ENCODE measurements at places on chromosomes 7 and 10. TPM values are rescaled to one million over a fixed set of nuclear protein-coding genes. Genes with fewer than 3 reads are reported as not detected.
A peak's percentile ranks its signal among the peaks of the same experiment; 100 is the strongest.

GRCh38 chr7:41524876-41525275 lies 178.0 kb downstream of the INHBA start:
- no peaks in the 10 kb centered on the region for H3K4me1 ChIP-seq
- no peak for DNase-seq
- no peaks in the 10 kb centered on the region for H3K36me3 ChIP-seq
- H3K27me3 ChIP-seq = peaks cover 3% of the 10 kb centered on the region
- no peak overlapping the region for H3K4me3 ChIP-seq

GRCh38 chr7:72244826-72245398 lies 167.2 kb downstream of the CALN1 start:
- no peak for DNase-seq
- no peaks in the 10 kb centered on the region for H3K4me1 ChIP-seq
- H3K4me3 ChIP-seq = no peak overlapping the region
- no peak overlapping the region for H3K27ac ChIP-seq

- H3K4me3 ChIP-seq = no peak overlapping the region
- H3K36me3 ChIP-seq = no peaks in the 10 kb centered on the region
- H3K4me1 ChIP-seq = no peaks in the 10 kb centered on the region
- H3K27me3 ChIP-seq = no peaks in the 10 kb centered on the region
- DNase-seq = no peak
- no peak overlapping the region for H3K27ac ChIP-seq
These were observed 15.5 kb upstream of the SP4 start for GRCh38 chr7:21412410-21412851.

GRCh38 chr10:16520900-16521299 lies 779 bp downstream of the C1QL3 start:
- no peaks in the 10 kb centered on the region for H3K36me3 ChIP-seq
- no peak overlapping the region for H3K27ac ChIP-seq
- peak; percentile 9 for DNase-seq
- H3K4me3 ChIP-seq = peak overlapping the region; percentile 12
- no peaks in the 10 kb centered on the region for H3K4me1 ChIP-seq

DNA sequence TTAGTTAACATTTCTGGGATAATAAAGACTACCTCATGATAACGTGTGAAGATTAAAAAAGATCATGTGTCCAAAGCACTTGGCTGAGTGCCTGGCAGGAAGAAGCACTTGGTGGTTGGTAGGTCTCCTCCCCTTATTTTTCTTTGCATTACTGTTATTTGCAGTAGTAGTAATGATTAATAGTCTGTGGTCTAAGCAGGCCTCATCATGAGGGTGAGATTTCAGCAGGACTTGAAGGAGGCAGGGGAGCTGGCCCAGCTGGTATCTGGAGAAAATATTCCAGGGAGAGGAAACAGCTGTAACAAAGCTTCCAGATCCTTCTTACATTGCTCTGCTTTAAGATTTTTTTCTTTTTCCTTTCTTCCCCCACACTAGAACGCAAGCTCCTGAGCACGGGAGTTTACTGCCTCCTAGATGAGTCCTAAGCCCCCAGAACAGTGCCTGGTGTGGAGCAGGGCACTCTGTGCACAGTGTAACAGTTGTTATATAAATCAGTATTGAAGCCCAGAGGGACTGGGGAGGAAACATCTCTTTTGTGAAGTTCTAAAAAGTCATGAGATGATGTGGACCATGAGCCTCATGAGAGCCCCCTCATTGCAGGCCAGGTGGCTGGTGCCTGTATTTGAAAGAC lies 31.1 kb upstream of the RHEB start:
- H3K4me1 ChIP-seq = no peaks in the 10 kb centered on the region
- H3K27me3 ChIP-seq = peaks cover 2% of the 10 kb centered on the region
- H3K27ac ChIP-seq = no peak overlapping the region

DNA sequence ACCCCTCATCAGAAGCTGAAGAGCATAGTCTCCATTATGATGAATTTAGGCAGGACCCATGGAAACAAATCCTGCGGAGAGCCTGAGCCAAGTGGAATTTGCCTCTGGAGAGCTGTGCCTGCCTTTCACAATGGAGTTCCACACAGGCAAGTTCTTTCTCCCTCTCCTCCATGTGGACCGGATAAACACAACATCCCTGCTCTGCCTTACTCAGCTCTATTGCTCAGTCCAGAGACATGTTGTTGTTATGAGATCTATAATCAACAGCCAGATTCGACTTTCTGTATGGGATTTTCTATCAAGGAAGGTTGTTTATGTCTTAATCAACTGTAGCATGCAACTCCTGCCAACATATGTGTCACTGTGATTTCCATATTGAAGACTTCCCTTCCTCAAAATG lies 59.5 kb upstream of the ELMO1 start:
- H3K4me3 ChIP-seq = no peak overlapping the region
- no peak for DNase-seq
- no peaks in the 10 kb centered on the region for H3K4me1 ChIP-seq
- H3K36me3 ChIP-seq = no peaks in the 10 kb centered on the region

Gene SFTPA1
- total RNA-seq = not detected

Gene SPDYE9
- not detected for total RNA-seq

Measured in fibroblast of lung (primary cell).